Suprapubic skin (tissue), 4 donors: ENCODE measurements at places on chromosomes 11 and 22. TPM values are rescaled to one million over a fixed set of nuclear protein-coding genes. Genes with fewer than 3 reads are reported as not detected.

Gene LIF
- 9.8 TPM for total RNA-seq

DNA sequence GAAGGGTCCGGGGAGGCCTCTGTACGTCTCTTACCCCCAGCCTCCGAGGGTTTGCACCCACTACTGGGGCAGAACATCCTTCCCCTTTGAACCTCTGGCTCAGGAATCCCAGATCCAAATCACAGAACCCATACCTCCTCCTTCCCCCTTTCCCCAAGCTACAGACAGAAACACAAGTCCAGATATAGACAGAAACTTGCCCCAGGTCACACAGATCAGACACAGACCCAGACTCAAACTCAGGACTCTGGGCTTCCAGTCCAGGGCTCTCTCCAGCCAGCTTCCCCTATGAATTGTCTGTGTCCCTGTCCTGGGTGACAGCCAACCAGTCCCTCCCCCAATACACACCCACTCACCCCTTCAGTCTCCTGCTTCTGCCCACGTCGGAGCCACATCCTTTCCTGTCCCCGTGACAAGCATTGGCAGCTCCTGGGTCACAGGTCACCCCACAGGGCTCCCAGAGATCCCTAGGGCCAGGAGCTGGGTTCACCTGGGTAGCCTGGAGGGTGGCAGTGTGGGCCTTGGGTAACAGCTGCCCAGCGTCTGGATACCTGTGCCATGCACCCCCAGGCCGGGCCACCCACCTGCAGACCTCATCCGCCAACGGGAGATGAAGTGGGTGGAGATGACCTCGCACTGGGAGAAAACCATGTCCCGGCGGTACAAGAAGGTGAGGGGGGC lies 772 bp downstream of the TBC1D10C start:
- peak overlapping the region; percentile 6 for H3K4me3 ChIP-seq
- H3K36me3 ChIP-seq, result peaks cover 3% of the 10 kb centered on the region
- H3K27me3 ChIP-seq, result peaks cover 18% of the 10 kb centered on the region
- DNase-seq, result no peak
- no peak overlapping the region for H3K27ac ChIP-seq

DNA sequence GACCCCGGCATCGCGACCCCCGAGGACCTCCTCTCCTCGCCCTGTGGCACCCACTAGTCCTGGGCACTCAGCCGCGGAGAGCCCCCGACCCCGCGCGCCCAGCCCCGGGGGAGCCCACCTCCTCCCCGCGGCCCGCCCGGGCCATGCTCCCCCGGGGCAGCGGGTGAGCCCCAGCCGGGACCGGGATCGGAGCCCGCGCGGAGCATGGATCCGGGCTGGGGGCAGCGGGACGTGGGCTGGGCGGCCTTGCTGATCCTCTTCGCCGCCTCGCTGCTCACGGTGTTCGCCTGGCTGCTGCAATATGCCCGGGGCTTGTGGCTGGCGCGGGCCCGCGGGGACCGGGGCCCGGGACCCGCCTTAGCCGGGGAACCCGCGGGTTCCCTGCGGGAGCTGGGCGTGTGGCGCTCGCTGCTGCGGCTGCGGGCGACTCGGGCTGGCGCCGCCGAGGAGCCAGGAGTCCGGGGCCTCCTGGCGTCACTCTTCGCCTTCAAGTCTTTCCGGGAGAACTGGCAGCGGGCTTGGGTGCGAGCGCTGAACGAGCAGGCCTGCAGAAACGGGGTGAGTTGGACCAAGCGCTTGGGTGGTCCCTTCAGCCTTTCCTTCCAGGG lies 498 bp downstream of the C2CD2L start:
- H3K36me3 ChIP-seq, result peaks cover 19% of the 10 kb centered on the region
- H3K4me3 ChIP-seq, result peak overlapping the region; percentile 97
- no peaks in the 10 kb centered on the region for H3K27me3 ChIP-seq
- H3K27ac ChIP-seq, result peak overlapping the region; percentile 81
- peaks cover 42% of the 10 kb centered on the region for H3K4me1 ChIP-seq
- no peak for DNase-seq

DNA sequence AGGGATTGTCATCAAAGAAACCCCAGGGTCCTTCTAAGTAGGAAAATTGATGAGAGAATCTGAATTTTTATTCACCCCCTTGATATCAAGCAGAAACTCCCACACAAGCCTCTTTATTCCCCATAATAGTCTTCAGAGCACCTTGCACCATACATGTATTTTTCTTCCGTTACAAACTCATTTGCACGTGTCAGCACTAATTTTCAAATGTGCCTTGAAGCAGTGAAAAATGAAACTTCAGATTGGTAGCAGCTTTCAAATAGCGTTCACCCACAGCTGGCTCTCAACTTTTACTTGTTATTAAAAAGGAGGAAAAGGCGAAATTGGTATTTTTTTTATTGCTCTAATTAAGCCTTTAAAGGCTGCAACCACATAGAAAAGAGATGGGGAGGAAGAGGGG lies 343.0 kb upstream of the TENM4 start:
- no peak overlapping the region for H3K27ac ChIP-seq
- DNase-seq, result no peak
- H3K4me3 ChIP-seq, result no peak overlapping the region
- no peaks in the 10 kb centered on the region for H3K36me3 ChIP-seq

- H3K4me3 ChIP-seq, result no peak overlapping the region
- no peak for DNase-seq
- H3K36me3 ChIP-seq, result no peaks in the 10 kb centered on the region
- no peak overlapping the region for H3K27ac ChIP-seq
- no peaks in the 10 kb centered on the region for H3K27me3 ChIP-seq
- H3K4me1 ChIP-seq, result no peaks in the 10 kb centered on the region
Measured at GRCh38 chr11:105781807-105782206, 171.9 kb downstream of the GRIA4 start.
